ENCODE measurements at places on chromosomes 6 and 20.
A peak's percentile ranks its signal among the peaks of the same experiment; 100 is the strongest.

GRCh38 chr6:2502998-2503674, 247.6 kb downstream of the MYLK4 start:
- no peak for DNase-seq

GRCh38 chr6:21780679-21781078, 187.1 kb downstream of the SOX4 start:
- DNase-seq = no peak

GRCh38 chr20:64212755-64213154, 42.8 kb upstream of the PCMTD2 start:
- no peak for DNase-seq

DNA sequence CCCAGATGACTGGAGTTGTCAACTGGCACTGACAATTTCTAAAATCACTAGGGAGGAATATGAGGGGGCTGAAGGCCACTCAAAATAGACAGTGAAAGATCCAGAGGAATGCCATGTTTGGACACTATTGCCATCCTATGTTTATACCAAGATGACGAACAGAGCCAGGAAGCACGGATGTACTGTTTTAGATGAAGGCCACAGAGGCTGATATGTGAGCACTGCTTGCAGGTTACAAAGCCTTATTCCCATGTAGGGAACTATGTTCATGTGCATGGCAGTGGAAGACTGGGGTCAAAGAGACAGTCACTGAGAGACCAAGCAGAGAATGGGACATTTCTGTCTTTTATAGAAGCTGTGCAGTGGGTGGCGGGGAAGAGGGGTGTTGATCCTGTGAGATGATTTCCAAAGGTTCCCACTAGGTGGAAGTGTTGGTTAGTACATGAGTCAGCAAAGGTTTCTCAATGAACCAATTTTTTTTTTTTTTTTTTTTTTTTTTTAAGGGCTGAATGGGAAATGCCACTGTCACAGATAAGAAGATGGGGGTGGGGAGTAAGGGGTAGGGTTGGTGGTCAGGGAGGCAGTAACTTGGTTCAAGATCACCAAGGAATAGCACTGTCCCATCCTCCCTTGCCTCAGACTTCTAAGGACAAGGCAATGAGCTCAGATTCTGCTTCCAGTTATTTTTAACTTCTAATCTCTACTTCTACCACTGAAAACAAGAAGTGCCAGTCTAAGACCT, 46.7 kb upstream of the MOCS1 start:
- peak; percentile 10 for DNase-seq

DNA sequence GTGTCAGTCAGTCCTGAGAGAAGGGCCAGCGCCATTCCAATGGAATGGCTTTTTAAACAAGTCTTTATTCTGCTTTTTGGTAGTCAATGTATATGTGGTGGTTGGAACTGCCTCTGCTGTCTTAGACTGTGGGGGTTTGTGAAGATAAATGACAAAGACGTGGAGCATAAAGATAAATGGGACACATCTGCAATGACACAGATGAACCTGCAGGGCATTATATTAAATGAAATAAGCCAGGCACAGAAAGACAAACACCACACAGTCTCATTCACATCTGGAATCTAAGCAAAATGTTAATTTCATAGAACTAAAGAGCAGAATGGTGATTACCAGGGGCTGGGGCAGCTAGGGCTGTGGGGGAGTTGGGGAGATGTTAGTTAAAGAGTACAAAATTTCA, 912.8 kb upstream of the MAN1A1 start:
- DNase-seq = no peak

- DNase-seq = no peak
Observed at GRCh38 chr6:73329201-73329600, 24.9 kb downstream of the DPPA5 start.

DNA sequence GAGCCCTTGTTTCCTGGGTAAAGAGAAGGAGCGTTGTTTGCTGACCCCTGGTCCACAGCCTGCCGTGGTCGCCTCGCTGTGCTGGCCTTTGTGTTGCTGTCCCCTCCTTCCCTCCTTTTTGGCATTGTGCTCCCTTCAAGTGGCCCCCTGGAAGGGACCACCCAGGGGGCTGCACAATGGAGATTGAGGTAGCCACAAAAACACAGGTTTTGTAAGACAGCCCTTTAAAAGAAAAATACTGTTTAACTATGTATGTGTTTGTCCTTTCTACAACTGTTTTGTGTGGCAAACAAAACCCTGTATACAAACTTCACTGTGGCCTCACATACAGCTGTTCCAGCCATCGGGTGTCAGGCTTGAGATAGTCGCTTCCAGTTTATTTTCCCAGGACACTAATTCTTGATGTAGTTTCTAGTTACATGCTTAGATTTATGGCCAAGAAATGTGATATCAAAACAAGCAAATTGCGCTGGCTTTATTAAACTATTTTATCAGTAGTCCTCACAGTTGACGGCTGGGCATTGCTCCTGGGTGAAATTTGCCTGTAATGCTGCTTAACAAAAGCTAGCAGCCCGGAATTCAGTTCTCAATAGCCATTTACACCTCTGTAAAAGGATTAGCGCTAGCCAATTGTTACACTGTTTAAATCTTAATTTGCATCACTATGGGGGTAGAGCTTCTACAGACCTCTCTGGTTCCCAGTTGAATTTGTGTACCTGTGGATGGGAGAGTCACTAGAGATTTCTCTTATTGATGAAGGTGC, 64.1 kb downstream of the KIZ start:
- DNase-seq = no peak

DNA sequence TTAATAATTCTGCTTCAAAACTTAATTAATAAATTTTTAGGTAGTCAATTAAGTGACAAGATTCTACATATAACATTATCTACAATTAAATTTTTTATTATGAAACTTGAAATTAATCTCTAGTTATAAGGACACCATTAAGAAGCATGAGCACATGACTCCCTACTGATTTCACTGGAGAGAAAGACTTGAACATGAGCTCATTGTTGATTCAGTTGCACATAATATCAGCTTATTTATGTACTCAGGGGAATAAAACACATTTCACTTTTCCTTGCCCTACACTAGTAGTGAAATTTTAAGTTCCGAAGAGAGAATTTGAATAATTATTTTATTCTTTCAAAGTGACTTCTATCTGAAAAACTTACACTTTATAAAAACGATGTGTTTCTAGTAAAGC, 370.2 kb upstream of the EPHA7 start:
- DNase-seq = no peak

- no peak for DNase-seq
Observed at GRCh38 chr20:20824924-20825584, 112.6 kb upstream of the RALGAPA2 start.

GRCh38 chr20:61516346-61517208, 264.5 kb downstream of the CDH4 start:
- DNase-seq = peak; percentile 21

DNA sequence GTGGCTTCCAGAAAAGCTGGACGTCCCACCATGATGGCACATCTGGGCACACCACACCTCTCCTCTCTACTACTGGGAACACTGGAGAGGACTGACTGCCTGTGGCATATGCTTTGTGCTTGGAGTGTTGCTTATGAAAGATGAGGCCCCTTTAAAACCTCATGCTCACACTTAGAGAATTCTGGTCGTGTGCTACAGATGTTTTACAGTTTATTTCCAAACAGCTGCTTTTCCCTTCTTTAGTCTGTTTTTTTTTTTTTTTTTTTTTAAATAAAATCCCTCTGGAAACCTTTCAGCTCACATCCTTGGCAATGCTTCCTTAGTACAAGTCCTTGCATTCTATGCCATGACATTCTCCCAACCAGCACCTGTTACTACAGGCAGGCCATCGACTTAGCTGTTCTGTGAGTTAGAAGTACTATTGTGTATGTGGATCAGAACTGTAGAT, 60.3 kb downstream of the BMP6 start:
- no peak for DNase-seq
